Neural crest cell (in vitro differentiated cells): ENCODE measurements at places on chromosomes 5 and 9.

DNA sequence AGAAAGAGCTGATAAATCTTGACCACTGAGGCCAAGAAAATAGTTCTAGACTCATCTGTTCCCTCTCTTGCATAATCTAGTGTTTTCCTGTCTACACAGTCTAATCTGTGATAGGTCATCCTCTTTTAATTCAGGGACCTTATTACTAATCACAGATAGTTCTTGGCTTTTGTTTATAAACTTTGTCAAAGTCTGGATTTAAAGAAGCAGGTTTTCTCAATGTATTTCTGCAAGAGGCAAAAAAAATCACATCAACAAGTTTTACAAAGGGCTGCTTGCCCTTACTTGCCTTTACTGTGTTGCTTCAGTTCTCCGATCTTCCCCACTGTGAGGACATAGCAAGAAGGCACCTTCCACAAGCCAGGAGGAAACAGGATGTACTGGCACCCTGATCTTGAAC is 43.9 kb upstream of the MTAP start:
- H3K4me3 ChIP-seq: no peak overlapping the region
- H3K4me1 ChIP-seq: no peaks in the 10 kb centered on the region
- peaks cover 2% of the 10 kb centered on the region for H3K27me3 ChIP-seq
- no peak for DNase-seq
- peaks cover 3% of the 10 kb centered on the region for H3K36me3 ChIP-seq

- no peak overlapping the region for H3K27ac ChIP-seq
- no peaks in the 10 kb centered on the region for H3K27me3 ChIP-seq
Measured at GRCh38 chr5:147188200-147189108, 46.4 kb upstream of the STK32A start.

DNA sequence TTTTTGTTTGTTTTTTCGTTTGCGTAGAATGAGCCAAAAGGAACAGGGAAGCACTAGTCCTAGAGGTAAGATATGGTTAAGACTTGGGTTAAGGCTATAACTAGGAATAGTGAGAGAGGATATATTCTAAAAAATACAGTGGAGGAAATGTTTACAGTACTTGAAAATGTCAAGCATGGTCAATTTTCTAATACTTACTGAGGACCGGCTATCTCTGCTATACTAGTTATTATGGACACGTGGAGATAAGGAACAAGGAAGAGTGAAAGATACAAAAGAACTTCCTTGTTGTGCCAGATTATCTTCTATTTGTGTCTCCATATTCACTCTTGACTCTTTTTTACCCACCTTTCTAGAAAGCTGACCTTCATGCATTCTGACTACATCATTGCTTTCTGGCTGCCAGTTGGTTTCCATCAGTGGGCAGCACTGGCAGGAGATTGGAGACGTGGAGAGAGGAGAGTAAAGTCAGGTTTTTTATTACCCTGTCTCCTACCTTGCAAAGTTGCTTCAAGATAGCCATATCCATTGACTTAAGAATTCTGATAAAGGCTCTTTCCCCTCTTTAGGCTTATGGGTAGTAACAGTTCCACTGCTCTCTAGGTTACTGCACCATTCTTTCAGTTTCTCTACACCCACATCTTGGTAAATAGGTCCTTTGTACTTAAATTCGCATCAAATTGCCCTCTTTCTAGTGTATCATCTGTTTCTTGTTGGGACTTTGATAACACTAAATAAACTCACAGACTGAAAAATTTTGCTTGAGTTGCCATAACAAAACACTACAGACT is 9.0 kb upstream of the RFX3 start:
- no peaks in the 10 kb centered on the region for H3K27me3 ChIP-seq
- DNase-seq: no peak
- H3K4me1 ChIP-seq: peaks cover 2% of the 10 kb centered on the region
- H3K36me3 ChIP-seq: peaks cover 12% of the 10 kb centered on the region
- no peak overlapping the region for H3K4me3 ChIP-seq

GRCh38 chr9:13688990-13689600 is 409.6 kb upstream of the MPDZ start:
- DNase-seq: no peak
- no peak overlapping the region for H3K27ac ChIP-seq
- H3K4me1 ChIP-seq: peaks cover 11% of the 10 kb centered on the region

DNA sequence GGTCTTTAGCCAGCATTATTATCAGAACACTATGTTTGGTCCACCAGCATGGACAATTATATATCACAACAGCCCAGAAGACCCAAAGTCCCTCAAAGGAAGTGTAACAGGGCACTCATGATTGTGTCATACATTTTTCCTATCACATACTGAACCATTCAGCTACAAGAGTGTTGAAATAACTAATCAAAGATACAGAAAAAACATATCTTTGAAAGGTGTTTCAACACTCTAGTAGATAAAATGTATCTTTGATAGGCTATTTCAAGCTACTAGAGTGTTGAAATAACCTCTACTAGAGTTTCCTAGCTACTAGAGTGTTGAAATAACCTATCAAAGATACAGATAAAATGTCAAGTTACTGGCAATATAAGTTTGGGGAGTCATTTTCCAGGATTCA is 545.0 kb downstream of the PRR16 start:
- H3K36me3 ChIP-seq: no peaks in the 10 kb centered on the region
- H3K4me3 ChIP-seq: no peak overlapping the region
- no peak for DNase-seq
- H3K27me3 ChIP-seq: no peaks in the 10 kb centered on the region

GRCh38 chr9:100419166-100419565 is 7.8 kb upstream of the MSANTD3 start:
- no peak for DNase-seq
- no peaks in the 10 kb centered on the region for H3K36me3 ChIP-seq
- peaks cover 4% of the 10 kb centered on the region for H3K27me3 ChIP-seq

DNA sequence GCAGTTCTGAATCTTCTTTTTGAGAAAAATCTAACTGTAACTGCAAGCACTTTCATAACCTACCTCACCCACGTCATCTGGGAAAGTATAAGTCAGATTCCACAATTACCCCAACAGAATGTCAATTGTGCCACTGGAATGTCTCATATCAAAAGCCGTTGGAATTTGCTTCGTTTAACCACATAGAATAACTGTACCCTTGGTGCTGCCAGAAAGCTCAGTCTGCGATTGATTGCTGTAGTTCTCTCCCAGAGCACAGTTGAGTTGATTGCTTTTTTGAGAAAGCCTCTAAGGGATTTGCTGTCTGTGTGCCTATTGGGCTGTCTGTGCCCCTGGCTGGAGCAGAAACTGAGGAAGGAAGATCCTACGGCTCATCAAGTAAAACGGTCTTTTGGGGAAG is 583.6 kb downstream of the TMEM38B start:
- H3K4me1 ChIP-seq: peaks cover 6% of the 10 kb centered on the region
- no peak for DNase-seq
- no peaks in the 10 kb centered on the region for H3K27me3 ChIP-seq
- H3K27ac ChIP-seq: no peak overlapping the region

- H3K4me3 ChIP-seq: no peak overlapping the region
- no peak for DNase-seq
- no peak overlapping the region for H3K27ac ChIP-seq
Measured at GRCh38 chr5:170974461-170974860, 112.6 kb downstream of the RANBP17 start.

- peaks cover 9% of the 10 kb centered on the region for H3K4me1 ChIP-seq
- peak; percentile 47 for DNase-seq
- no peak overlapping the region for H3K27ac ChIP-seq
- H3K4me3 ChIP-seq: no peak overlapping the region
- no peaks in the 10 kb centered on the region for H3K27me3 ChIP-seq
Measured at GRCh38 chr5:133287500-133287899, 235.7 kb downstream of the HSPA4 start.
